ENCODE measurements at places on chromosomes 6 and 20.

GRCh38 chr20:56630086-56630493, 984 bp downstream of the TFAP2C start:
- DNase-seq, result no peak

GRCh38 chr6:150189122-150189521, 46.3 kb downstream of the PPP1R14C start:
- no peak for DNase-seq

GRCh38 chr6:76506808-76507207, 434.3 kb upstream of the IMPG1 start:
- DNase-seq, result no peak

DNA sequence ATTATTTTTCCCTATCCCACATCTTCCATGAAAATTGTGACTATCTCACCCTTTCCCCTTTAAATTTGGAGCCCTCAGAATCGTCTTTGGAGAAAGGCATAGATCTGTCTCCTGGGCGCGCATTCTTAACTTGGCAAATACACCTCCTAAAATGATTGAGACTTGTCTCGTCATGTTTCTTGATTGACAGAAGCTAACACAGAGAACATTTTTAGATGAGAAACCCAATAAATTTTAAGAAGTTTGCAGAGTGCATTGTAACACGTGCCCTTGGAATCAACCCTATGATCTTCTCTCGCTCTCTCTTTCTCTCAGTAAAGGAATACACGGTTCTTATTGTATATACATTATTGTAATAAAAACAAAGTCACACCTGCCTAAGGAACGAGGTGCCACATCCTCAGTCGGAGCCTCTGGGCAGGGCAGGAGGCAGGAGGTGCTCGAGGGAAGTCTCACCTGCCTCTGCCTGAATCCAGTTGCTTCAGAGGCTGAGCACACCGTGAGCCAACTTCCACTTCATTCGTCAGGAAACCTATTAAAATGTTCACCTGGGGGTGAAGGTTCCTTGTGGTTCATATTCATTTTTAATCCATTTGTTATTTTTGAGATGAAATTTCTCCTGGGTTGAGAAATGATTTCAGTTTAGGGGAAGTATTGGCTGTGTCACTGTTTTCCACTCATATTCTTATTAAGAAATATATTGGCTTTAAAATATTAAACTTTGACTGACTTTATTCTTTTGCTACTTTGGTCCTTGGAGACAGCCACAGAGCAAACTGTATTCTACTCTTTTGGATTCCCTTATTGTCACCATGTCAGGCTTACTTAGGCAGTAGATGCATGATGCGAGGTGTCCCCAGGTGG, 90.5 kb upstream of the THBS2 start:
- DNase-seq, result no peak

Measured in activated CD4-positive, alpha-beta T cell treated with anti-CD3 and anti-CD28 coated beads, Interleukin-2, amount 50 U/mL, for 4 hours (primary cell).